HT-29 (cell line): ENCODE measurements at places on chromosomes 3 and 15. TPM values are rescaled to one million over a fixed set of nuclear protein-coding genes. Genes with fewer than 3 reads are reported as not detected.

GRCh38 chr3:33681667-33682066 is 36.4 kb downstream of the CLASP2 start:
- no peak for DNase-seq

DNA sequence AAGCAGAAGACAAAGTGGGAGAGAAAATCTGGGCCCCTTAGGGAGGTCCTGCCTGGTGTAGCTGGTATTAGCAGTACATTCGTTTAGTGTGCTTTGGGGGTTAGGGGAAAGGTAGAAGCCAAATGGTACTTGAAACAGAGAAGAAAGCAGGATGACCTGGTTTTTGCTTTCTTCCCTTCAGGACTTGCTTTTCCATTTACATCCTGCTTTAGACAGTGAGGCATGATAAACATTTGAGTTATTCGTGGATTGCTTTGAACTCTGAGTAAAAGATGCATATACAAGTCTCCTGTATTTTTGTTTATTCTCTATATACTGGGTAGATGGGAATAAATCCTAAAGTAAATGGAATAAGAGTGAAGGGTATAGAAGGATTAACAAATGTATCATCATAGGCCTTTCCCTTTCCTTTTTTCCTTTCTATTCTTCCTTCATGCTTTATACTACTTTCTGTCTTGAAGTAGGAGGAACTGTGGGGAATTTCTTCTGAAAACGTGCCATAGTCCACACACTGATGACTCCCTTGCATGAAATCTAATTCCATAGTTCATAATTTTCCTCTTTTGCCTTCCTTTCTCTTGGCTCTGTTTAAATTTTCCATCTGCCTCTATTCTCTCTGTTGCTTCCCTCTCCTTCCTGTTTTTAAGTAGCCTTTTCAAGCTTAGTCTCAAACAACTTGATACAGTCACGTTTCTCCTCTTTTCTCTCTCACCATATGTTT is 139.5 kb upstream of the RBMS3 start:
- no peak for DNase-seq

DNA sequence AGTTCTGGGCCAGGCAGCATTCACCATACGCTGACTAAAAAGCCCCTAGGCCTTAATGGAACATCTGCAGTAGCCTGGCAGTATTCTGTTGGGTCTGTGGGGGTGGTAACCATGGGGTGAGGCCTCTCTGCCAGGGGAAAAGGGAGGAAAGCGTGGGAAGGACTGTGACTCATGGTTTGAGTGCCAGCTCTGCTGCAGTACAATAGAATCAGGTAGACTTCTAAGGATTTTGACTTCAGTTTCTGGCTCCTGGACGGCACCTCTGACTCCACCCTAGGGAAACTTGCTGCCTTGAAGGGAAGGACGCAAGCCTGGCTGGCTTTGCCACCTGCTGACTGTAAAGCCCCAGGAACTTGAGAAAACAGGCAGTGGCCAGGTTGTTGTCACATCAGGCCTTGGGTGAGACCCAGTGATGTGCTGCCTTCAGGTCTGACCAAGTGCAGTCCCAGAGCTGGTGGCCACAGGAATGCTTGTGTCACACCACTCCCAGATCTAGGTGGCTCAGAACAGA is 148.6 kb downstream of the SUCNR1 start:
- DNase-seq: peak; percentile 93

Gene NUSAP1
- 167 and 222 TPM in 2 replicates for total RNA-seq

DNA sequence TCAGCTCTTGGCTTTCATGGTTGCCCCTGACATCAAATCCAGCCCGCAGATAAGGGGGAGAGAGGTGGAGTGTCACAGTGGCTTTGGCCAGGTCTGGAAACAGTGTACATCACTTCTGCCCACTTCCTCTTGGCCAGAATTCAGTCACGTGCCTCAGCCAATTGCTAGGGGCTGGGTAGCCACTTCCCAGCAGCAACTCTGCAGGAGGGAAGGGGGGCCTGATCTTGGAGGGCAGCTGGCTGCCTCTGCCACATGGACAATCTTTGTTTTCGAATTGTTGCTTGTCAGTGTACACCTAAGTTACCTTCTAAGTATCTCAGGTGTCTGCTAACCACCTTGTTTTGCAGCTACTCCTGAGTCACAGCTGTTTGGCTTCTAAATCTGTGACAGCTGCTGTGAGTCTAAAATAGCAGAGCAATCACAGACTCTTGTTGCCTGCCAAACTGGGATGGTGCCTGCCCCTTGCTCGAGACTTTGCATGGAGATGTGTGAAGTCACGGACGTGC is 41.0 kb upstream of the LIMD1 start:
- no peak for DNase-seq

Gene KLF15
- total RNA-seq: 8.2 and 12.8 TPM in 2 replicates

DNA sequence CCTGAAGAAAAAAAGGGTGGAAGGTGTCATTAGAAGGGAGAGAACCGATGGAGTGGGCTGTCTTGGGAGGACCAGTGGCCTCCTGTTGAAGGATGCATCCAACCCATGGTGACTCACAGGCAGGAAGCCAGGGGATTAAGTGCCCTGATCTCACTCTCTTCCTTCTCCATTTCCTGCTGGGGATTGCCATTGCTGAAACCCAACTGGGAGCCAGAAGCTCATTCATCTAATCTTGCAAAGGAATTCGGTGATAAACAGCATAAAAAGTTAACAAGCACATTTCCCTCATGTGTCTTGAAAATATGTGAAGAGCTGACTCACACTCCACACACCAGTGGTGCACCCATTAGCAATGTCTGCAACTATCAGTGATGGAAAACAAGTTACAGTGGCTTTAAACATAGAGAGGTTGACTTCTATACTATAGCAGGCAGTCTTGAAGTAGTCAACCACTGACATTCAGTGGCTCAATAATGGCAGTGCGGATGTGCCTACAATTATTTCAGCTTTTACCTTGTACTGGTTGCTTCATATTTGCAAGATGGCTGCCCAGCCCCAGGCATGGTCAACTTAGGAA is 12.8 kb upstream of the CSRNP1 start:
- DNase-seq: peak; percentile 41

Gene SH3GL3
- not detected in 2 replicates for total RNA-seq

- DNase-seq: no peak
Observed at GRCh38 chr3:122727294-122727693, 46.7 kb downstream of the PARP14 start.

DNA sequence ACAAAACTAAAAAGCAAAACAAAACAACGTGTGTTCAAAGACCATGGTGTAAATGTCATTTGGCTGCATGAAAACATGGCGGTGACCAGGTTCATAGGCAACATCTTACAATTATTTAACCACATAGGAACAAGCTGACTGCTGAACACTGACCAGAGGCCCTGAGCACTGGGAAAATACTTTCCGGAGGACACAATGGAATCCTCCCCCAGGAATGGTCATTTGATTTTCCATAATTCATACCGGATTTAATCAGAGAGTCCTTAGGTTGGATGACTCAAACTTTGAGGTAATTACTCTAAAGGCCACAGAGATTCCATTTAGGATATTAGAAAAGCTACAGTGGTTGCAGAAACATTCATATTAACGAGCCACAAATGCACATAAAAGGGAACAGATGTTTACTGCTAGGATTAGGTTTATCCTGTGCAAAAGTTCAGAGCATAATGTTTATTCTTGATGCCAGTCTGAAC is 254.7 kb downstream of the NR1D2 start:
- peak; percentile 20 for DNase-seq

GRCh38 chr3:4985330-4986174 is 6.3 kb downstream of the BHLHE40 start:
- DNase-seq: no peak

Gene STARD5
- total RNA-seq: 0.31 and 1.3 TPM in 2 replicates

- no peak for DNase-seq
Observed at GRCh38 chr3:3141939-3142338, 15.2 kb downstream of the TRNT1 start.

Gene GOLGA6B
- not detected in 2 replicates for total RNA-seq

DNA sequence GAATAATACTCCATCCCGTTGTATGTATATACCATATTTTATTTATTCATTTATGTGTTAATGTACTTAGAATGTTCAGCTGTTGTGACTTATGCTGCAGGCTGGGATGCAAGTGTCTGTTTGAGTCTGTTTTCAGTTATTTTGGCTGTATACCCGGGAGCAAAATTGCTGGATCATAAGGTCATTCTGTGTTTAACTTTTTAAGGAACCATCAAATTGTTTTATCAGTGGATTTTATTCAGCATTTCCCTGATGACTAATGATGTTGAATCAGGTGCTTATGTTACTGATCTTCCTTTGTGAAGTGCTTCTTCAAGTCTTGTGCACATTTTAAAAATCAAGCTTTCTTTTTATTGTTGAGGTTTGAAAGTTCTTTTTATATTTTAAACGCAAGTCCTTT is 118.1 kb downstream of the SLC25A26 start:
- no peak for DNase-seq

DNA sequence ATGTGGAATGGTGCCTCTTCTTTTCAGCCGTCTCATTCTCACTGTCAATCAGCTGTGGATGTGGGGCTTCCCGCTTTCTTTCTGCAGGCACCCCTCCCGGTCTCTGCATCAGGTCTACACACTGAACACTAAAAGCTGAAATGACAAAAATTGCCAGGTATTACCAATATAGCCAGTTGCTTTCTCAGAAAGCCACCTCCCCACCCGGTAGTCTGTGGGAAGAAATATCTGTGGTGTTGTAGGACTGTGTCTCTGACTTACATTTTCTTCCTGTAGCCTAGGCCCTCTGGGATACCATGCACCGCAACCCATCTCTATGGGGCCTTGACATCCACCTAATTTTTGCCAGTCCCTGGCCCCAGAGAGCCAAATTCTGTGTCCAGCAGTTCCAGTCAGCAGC is 19.2 kb upstream of the EPHB1 start:
- no peak for DNase-seq

Gene SLC12A6
- total RNA-seq: 5.4 and 5.5 TPM in 2 replicates

- DNase-seq: no peak
Observed at GRCh38 chr3:138348754-138349739, 668 bp downstream of the MRAS start.

GRCh38 chr3:31946484-31947081 is 34.5 kb downstream of the OSBPL10 start:
- no peak for DNase-seq

Gene HTR3D
- total RNA-seq: not detected in 2 replicates

- DNase-seq: no peak
Observed at GRCh38 chr15:81859737-81860516, 185.9 kb downstream of the MEX3B start.

DNA sequence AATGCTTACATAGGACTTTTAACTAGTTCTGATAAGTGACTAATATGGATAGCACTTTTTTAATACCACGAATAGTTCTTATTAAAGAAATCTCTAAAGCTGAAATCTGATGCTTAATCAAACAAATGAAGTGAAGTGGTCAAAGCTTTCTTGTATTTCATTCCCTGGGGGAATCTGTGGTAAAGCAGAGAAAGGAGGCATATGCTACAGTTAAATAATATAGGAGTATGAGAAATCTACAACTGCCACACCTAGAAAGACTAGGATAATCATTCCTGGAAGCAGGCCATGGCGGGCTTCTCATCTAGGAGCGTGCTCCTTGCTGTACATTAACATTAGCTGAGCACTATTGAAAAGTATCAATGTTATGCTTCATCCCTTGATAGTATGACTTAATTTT is 835.7 kb downstream of the OTOL1 start:
- DNase-seq: no peak

Gene WDR49
- not detected in 2 replicates for total RNA-seq

Gene GUCA1C
- total RNA-seq: not detected in 2 replicates

Gene ALDH1A3
- 12.3 and 21.0 TPM in 2 replicates for total RNA-seq

DNA sequence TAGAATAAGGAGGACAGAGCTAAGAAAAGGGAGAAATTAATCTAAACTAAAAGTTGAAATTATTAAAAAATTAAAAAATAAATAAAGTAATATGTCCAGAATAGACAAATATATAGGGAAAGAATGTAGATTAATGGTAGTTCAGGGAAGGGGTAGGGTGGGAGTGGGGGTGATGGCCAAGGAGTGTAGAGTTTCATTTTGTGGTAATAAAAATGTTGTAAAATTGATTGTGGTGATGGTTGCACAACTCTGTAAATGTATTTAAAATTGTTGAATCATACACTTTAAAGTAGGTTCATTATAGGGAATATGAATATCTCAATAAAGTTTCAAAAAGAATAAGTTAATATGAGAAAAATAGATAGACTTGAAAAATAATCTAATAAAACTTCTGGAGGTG is 21.0 kb upstream of the FNDC3B start:
- DNase-seq: no peak

DNA sequence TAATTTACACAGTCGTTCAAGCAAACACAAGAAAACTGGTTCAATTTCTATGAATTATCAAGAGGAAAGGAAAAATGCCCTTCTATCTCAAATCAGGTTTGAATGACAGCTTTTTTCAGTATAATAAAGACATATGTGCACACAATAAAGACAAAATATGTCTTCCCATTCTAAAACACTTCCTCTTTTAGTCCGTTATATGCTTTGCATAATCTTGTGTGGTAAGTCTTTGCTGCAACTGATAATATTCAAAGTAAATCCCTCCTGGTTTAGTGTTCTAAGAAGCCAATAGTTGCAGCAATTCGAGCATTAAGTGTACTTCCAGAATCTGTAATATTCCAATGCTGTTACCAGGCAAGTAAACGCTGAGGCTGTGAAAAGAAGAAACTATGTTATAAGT is 43.7 kb upstream of the MAPKBP1 start:
- no peak for DNase-seq

DNA sequence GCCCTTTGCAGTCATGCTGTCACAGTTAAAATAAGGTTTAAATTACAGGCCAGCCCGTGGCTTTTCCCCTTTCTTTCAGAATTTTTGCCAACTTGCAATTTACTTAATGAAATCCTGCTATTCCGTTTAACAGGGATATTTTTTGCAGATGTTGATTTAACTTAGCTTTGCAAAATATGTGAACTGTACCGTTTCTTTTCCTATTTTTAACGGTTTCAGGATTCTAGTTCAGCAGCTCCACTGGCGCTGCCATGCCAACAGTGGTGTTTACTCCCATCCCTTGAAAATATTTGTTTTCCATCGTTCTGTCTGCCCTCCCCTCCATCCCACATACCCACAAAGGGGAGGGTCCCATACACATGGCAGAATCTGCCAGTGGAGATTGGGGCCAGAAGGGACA is 54.3 kb downstream of the SMAD6 start:
- no peak for DNase-seq

- DNase-seq: no peak
Observed at GRCh38 chr15:40660686-40661085, 34.3 kb upstream of the RAD51 start.

Gene GABRB3
- total RNA-seq: not detected in 2 replicates

- no peak for DNase-seq
Observed at GRCh38 chr15:48766196-48766595, 44.7 kb downstream of the CEP152 start.

Gene XXYLT1
- 20.9 and 23.8 TPM in 2 replicates for total RNA-seq

Gene GLDN
- total RNA-seq: 0.97 and 2.3 TPM in 2 replicates
